Mesenchymal stem cell (in vitro differentiated cells and primary cell): ENCODE measurements at places on chromosomes 6 and 20.

DNA sequence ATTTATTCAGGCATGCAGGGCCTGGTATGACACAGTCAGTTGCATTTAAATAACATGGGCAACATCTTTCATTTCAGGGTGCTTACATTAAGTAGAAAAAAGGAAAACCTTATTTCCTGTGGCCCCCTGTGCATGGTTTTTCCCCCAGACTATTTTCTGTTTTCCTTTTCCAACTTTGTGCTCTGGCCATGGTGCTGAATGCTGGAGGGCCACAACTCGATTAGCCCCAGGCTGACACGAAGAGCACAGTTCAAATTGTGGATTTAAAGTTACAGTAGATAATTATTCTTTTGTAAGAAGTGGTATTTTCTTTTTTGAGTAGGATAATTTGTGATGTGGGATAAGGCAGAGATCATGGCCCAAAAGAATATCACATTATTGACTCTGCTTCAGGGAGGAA, 332.0 kb downstream of the HAO1 start:
- DNase-seq = peak; percentile 14

- DNase-seq = peak; percentile 42
Observed at GRCh38 chr6:104326173-104327001, 533.3 kb downstream of the HACE1 start.

- DNase-seq = peak; percentile 18
Observed at GRCh38 chr6:73665686-73666319, 12.0 kb upstream of the SLC17A5 start.

GRCh38 chr20:46204594-46205186, 86.6 kb downstream of the CD40 start:
- no peak for DNase-seq

- no peak for DNase-seq
Observed at GRCh38 chr20:50930976-50931305, 296 bp downstream of the ADNP start.

- peak; percentile 100 for DNase-seq
Observed at GRCh38 chr20:35305682-35306556, 13.7 kb upstream of the FAM83C start.

- no peak for DNase-seq
Observed at GRCh38 chr6:119036081-119036480, 42.4 kb downstream of the FAM184A start.

DNA sequence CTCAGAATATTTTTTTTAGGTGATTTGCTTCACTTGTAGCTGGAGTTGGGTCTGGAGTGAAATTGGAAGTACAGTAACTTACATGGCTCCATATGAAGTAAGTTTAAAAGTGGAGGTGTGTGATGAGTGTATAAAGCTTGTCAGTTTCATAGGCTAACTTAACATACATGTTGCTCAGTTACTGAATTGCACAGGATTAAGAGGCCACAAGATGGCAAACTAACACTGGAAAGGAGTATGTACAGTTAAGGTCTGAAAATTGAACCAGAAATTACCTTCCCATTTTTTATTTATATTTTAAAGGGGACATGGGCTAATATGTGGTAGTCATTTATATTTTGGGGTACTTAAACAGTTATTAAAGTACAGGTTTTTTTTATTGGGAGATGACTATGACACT, 45.3 kb upstream of the SMIM8 start:
- DNase-seq = peak; percentile 22

DNA sequence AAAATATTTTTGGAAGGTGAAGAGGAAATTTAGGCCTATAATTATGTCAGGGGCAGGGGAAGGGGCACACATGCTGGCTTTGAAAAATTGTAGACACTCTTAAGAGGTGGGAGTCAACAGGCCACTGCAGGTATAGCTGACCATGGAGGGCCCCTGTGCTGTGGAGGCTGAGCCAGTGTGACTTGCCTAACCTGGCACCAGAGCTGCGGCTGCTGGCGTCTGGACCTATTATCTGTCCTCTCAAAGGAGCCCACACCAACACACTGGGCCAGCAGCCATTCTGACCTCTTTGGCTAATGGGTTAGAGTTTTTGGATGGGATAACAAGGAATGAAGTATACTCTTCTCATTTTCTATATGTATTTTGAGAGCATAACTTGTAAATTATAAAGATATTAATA, 4.5 kb downstream of the GID8 start:
- DNase-seq = no peak

GRCh38 chr6:56096946-56097621, 150.3 kb downstream of the COL21A1 start:
- no peak for DNase-seq

DNA sequence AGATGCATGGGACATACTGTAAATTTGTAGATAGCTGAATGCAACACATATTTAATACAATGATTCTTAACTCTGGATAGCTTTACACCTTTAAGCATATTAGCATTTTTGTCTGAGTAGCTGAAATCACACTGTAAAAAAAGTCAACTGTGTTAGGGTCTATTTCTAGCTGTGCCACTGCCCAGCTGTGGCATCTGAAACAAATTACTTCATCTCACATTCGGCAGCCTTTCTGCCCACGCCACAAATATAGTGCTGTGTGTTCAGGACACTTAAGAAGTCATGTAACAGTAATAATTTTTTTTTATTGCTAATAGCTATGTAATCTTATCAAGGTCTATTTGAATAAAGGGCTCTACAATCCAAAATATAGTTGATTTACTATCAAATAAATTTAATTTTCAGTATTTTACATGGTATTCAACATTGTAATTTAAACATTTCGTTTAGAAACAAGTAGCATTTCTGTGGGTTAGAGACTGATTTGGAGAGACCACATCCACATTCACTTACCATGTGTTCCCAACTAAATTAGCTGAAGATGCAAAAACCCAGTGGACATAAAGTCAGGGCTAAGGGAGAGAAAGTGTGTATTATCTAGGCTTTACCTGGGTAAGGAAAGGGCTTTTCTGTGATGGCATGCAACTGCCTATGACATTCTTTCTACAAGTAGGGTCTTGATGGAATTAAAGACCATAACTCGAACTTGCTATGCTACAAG, 276.7 kb downstream of the PLCB1 start:
- DNase-seq = no peak

- DNase-seq = no peak
Observed at GRCh38 chr6:30681766-30682142, 4.7 kb downstream of the PPP1R18 start.

GRCh38 chr6:133947302-133947900, 5.6 kb upstream of the TBPL1 start:
- no peak for DNase-seq

DNA sequence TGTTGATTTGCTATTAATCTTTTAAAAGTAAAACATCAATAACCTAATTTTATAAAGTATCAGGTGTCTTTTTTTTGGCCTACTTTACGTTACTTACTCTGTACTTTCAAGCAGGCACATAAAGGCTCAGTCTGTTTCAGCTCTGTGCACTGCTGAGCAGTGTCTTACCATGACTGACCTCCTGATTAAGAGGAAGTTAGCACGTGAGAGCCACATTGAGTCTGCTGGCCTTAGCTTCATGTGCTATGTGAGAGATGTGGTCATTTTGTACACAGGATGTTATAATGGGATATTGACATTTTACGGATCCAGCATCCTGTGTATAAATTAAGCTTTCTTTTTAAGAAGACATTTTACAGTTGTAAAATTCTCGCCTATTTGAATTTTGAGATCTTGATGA, 31.9 kb downstream of the ARID1B start:
- peak; percentile 64 for DNase-seq

GRCh38 chr20:13554076-13554475, 84.7 kb downstream of the TASP1 start:
- no peak for DNase-seq

- no peak for DNase-seq
Observed at GRCh38 chr20:41467690-41468089, 101.1 kb upstream of the EMILIN3 start.

DNA sequence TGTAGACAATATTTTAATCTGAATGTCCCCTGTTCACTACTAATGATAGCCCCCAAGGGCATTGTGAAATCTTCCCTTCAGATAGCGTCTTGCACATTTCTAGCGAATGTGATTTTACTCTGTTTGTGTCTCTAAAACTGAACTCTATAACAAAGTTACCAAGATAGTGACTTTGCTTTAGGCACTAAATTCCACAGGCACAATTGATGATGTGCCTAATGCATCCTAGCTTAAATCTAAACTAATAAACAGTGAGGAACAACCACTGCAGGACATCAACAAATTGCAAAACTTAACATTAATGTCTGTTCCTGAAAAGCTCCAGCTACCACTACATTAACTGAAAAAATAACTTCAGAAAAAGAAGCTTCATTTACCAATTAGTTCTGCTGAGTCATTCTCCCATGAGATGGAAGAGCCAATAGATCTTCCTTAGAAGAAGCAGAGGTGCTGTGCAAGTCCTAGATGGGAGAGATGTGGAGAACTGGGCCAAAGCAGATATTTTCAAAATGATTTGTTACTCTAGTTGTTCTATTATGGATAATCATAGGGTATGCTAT, 1065.0 kb downstream of the EPHA7 start:
- DNase-seq = peak; percentile 54

GRCh38 chr20:15976047-15976736, 597.1 kb downstream of the KIF16B start:
- DNase-seq = no peak

GRCh38 chr6:106431972-106432371, 71.5 kb downstream of the CRYBG1 start:
- no peak for DNase-seq

- peak; percentile 81 for DNase-seq
Observed at GRCh38 chr6:17012421-17013225, 89.2 kb upstream of the STMND1 start.

DNA sequence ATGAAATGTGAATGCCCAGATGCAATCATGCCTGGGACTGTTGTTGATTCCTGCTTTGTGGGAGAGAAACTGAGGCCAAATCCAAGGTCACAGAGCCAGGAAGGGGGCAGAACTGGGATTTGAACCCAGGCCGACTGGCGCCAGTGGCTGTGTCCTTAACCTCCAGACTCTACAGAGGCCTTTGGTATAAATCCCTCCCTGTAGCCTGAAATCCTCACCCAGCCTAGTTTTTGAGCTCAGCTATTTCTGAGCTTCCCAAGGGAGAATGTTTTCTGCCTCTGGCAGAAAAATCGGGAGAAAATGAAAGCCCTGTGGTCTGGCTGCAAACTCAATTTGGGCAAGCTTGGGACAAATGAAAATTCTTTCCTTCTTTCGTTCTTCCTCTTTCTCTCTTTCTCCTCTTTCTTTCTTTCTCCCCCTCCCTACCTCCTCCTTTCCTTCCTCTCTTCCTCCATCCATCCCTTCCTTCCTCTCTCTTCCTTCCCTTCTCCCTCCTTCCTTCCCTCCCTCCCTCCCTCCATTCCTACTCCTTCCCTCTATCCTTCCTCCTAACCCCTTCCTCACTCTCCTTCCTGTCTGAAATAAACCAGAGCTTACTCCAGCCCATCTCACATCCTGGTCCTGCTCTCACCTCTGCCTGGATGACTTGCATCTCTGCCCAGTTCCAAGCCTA, 34.9 kb downstream of the SNAI1 start:
- no peak for DNase-seq

GRCh38 chr6:169520104-169520503, 181.7 kb downstream of the WDR27 start:
- DNase-seq = peak; percentile 5

DNA sequence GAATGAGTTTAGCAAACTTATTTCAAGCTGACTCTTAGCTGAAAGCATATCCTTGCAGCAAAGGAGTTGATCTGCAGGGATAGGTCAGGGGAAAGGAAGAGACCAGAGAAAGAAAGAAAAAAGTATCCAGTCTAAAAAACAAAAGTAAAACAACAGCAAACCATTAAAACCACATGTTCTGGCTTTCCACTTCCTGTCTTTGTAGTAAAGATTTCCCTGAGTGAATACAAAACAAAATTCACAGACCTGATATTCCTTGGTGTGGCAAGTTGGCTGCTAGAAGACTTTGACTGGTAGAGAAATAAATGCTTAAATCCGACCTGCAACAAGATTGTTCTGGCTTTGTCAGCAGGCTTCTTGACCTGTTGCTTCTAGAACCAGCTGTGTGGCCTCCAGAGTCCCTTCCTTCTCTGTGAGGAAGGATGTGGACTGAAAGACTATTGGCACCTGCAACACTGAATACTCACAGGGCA, 23.4 kb upstream of the MCM3 start:
- DNase-seq = no peak

GRCh38 chr6:116016846-116017545, 43.7 kb downstream of the FRK start:
- DNase-seq = no peak

DNA sequence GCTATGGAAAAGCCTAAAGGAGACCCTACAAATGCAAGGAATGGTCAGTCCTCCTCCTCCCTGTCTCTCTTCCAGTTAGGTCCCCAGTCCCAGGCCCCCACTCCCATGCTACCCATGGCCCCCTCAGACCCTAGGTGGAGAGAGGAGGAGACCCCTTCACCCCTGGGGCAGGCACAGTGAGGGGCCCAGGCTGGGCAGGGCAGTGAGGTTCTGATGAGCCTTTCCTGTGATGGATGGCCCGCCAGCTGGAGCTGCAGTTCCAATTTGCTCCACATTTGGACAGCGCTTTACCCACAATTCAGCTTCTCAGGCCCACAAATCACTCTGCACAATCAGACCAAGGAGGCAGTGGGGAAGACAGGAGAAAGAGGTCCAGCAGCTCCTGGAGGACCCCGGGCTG, 37.3 kb upstream of the MLN start:
- peak; percentile 19 for DNase-seq

DNA sequence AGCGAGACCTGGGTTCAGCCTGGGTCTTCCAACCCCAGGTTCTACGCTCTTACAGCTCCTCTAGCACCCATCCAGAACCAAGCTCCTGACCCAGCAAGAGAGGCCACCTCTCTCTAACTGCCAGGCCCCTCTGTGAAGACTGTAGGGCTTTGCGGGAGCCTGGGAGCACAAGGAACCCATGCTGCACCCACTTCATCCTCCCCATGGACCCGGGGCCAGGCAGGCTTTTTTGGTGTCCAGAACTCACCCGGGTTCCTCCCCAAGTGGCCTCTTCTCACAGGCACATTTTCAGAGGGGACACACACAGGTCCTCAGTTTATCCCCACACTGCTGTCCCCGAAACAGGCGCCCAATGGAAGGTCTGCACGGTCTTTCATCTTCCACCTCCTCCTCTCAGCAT, 145.9 kb downstream of the SYNDIG1 start:
- DNase-seq = no peak

GRCh38 chr20:20897922-20898321, 185.5 kb upstream of the RALGAPA2 start:
- no peak for DNase-seq

GRCh38 chr20:25301357-25301920, 53.6 kb downstream of the PYGB start:
- no peak for DNase-seq

- no peak for DNase-seq
Observed at GRCh38 chr20:43721429-43722152, 5.2 kb downstream of the GTSF1L start.
